ENCODE measurements at places on chromosomes 16 and 17.

DNA sequence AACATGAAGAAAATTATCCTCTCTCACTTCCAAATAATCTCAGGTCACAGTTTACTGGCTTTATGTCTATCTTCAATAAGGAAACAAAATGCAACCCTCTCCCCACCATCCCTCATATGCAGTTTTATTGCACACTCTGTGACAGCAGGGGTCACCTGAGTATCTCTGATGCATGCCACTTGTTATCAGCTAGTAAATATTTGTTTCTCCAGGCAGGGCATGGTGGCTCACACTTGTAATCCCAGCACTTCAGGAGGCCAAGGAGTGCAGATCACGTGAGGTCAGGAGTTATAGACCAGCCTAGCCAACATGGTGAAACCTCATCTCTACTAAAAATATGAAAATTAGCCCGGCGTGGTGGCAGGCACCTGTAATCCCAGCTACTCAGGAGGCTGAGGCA lies 61.1 kb downstream of the ADAMTS18 start:
- DNase-seq = no peak

GRCh38 chr16:75019007-75019406 lies 20.2 kb downstream of the ZNRF1 start:
- no peak for DNase-seq

DNA sequence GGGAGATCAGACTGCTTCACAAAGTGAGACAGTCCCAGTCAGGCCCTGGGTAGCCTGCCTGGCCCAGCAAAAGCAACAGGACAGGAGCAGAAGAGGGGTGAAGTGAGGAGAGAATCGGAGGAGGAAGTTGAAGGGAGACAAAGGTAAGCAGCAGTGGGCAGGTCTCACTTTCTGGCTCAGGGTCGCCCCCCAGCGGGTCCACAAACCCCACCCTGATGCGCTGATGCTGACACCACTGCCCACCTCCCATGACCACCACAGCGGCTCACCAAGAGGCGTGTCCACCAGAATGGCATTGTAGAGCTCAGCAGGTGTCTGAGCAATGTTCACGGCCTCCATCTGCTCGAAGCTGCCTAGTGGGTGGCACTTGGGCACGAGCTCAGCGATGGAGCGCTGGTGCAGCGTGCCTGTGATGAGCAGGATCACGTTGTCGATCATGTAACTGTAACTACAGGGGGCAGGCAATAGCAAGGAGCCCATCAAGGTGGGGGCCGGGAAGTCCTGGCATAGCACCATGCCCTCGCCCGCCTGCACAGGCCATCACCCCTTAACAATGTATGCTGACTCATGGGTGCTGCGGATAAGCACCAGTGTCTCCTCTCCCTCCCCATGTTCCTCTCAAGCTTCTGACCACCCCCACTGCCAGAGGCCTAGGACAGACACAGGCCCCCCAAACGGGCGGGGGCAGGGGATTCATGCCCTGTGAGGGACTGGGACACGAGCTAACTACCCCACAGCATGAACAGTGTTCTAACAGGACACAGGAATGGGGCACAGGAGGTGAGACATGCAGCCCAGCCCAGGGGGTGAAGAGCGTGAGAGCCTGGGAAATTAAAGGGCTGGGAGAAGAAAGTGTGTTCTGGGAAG lies 13.6 kb downstream of the HSD11B2 start:
- DNase-seq = no peak

- no peak for DNase-seq
Measured at GRCh38 chr16:56589141-56590039, at the start of gene MT3. TSS of gene MT3 (plus strand) at chr16:56589528. CDS start at chr16:56589591, 63 bp downstream.

Data from stimulated activated CD8-positive, alpha-beta memory T cell treated with anti-CD3 and anti-CD28 coated beads, Interleukin-4, amount 100 ng/mL, for 4 hours (primary cell).